Breast epithelium (tissue), 4 donors: ENCODE measurements at places on chromosomes 6 and 20. TPM values are rescaled to one million over a fixed set of nuclear protein-coding genes. Genes with fewer than 3 reads are reported as not detected.

The TUBB gene
- total RNA-seq = 212 TPM

The ZNF318 gene
- 17.4 TPM for total RNA-seq

The GABRR1 gene
- not detected for total RNA-seq

The HLA-DOA gene
- 2.1 TPM for total RNA-seq

The DNAH8 gene
- total RNA-seq = under 0.01 TPM

DNA sequence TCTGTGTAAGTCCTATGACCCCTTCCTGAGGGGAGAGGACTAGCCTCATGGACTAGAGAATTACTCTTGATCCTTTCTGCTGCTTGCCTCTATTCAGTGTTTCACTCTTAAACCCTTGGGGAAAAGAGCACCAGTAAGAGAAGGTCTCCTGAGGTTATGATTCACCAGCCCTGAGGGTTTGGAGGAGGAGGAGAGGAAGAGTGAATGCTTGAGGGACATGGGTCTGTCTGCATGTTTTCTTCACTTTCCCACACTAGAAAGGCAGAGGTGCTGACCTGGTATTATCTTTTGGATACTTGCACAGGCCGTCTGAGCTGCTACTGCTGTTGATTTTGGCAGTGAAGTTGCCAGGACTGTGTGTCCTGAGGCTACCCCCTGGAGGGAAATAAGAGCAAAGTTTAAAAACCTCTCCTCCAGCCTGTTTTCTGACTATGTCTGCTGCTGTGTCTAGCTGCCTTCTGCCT is 78.3 kb downstream of the CD109 start:
- H3K27ac ChIP-seq = no peak overlapping the region
- H3K4me1 ChIP-seq = no peaks in the 10 kb centered on the region
- DNase-seq = no peak
- H3K27me3 ChIP-seq = no peaks in the 10 kb centered on the region
- H3K36me3 ChIP-seq = no peaks in the 10 kb centered on the region

GRCh38 chr6:138028893-138029292 is 78.3 kb downstream of the PERP start:
- H3K4me1 ChIP-seq = no peaks in the 10 kb centered on the region
- no peak overlapping the region for H3K4me3 ChIP-seq
- no peaks in the 10 kb centered on the region for H3K36me3 ChIP-seq
- no peak for DNase-seq

DNA sequence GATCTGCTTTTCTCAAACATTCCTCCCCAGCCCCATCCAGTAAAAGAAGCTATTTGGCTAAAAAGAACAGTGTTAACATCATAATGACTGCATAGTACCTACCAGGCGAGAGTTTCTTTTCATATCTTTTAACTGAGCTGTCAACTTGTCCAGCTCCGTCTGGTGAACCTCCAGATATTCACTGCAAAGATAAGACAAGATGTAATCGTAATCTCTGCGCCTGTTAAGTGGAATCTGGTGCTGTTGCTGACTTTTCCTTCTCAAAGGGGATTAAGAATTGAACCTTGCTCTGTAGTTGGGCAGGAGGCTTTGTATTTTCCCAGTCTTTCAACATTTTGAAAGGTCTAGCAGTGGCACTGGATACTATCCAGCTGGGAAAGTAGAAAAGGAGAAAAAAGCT is 63.0 kb downstream of the RIPOR2 start:
- H3K36me3 ChIP-seq = no peaks in the 10 kb centered on the region
- no peak for DNase-seq
- no peak overlapping the region for H3K4me3 ChIP-seq

DNA sequence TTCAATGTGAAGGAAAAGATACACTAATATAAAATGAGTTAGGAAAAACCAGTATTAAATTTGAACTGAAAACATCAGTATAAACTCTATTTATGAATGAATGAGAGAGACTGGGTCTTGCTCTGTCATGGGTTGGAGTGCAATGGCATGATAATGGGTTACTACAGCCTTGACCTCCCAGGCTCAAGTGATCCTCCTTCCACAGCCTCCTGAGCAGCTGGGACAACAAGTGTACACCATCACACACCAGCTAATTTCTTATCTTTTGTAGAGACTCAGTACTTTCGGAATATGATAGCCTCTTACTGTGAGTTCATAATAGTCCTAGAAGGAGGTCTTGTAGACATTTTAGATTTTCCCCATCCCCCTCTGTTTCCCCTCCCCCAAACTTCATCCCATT is 21.4 kb downstream of the KCTD20 start:
- H3K4me3 ChIP-seq = no peak overlapping the region
- DNase-seq = no peak
- H3K4me1 ChIP-seq = no peaks in the 10 kb centered on the region
- H3K27ac ChIP-seq = no peak overlapping the region
- no peaks in the 10 kb centered on the region for H3K27me3 ChIP-seq

DNA sequence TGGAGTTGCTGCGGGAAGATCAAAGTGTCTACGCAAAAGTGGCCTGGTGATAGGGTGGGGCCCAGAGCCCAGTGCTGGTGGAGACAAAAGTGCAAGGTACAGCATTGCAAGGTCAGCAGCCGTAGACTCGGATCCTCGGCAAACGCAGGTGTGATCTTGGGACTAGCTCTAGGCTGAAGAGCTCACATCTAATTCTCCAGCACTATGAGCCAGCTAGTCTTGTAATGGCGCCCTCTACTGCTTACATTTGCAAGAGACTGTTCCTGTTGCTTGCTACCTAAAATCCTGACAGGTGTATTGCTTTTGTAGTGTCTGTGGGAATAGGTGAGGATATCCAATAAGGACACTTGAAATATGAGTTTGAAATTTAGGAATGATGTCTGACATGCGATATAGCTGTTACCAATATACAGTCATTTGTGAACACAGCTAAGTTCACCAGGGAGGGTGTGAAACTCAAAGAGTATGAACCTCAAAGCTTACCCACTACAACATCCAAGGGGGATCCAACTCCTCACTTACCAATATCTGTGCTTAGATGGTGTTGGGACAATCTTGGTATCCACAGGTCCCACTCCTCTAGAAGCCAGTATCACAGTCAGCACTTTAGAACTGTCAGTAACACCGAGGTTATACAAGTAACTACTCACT is 58.4 kb downstream of the PDE7B start:
- no peak overlapping the region for H3K4me3 ChIP-seq
- H3K4me1 ChIP-seq = no peaks in the 10 kb centered on the region
- DNase-seq = no peak
- no peak overlapping the region for H3K27ac ChIP-seq

DNA sequence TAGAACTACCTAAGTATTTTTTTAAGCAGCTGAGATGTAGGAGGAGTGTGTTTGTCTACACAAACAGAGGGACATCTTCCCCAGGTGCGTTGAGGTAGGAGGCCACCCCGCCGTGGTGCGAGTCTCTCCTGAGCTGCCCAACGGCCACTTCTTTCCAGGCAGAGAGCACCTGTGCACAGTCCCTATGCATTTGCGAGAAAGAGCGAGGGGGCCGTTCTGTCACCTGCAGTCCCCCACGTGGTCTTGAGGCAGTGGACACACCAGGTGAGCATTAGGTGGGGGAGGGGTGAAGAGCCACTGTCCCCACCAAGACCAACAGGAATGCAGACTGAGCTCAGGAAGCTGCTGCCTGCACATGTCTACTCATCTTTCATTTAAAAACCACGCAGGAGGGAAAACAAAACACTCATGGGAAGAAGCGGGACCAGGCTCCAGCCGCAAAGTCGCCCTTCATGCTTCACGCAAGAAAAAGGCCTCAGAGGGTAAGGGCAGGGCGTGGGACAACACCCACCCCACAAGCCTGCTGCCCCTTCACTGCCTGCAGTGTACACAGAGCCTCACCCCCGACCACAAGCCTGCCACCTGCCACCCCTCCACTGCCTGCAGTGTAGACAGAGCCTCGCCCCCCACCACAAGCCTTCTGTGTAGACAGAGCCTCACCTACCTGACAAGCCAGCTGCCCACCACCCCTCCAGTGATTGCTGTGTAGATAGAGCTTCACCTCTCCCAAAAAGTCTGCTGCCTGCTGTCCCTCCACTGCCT is 142.0 kb downstream of the DLL1 start:
- no peak overlapping the region for H3K4me3 ChIP-seq
- H3K27ac ChIP-seq = no peak overlapping the region
- H3K4me1 ChIP-seq = peaks cover 6% of the 10 kb centered on the region
- peak; percentile 34 for DNase-seq
